Cerebellum (tissue), 4 donors: ENCODE measurements at places on chromosomes 2 and 18. TPM values are rescaled to one million over a fixed set of nuclear protein-coding genes. Genes with fewer than 3 reads are reported as not detected.

The RSAD2 gene
- total RNA-seq = 1.5 TPM

The MATN3 gene
- total RNA-seq = 3.1 TPM

The TUBB8B gene
- total RNA-seq = not detected

The CHST10 gene
- 26.9 TPM for total RNA-seq

The ITPRID2 gene
- total RNA-seq = 62.5 TPM

The CDH2 gene
- 134 TPM for total RNA-seq

The LRRTM4 gene
- total RNA-seq = 66.0 TPM

The MOB1A gene
- 53.1 TPM for total RNA-seq

The FSIP2 gene
- total RNA-seq = 3.3 TPM

The HOXD11 gene
- not detected for total RNA-seq

The OR6B2 gene
- total RNA-seq = not detected

The SDC1 gene
- 26.0 TPM for total RNA-seq

The SCYGR4 gene
- not detected for total RNA-seq

The PID1 gene
- total RNA-seq = 25.0 TPM

The UGT1A5 gene
- total RNA-seq = not detected

The OSR1 gene
- 8.7 TPM for total RNA-seq

The CACNB4 gene
- 75.6 TPM for total RNA-seq

The TCF23 gene
- total RNA-seq = not detected

The REG1B gene
- not detected for total RNA-seq

The ERICH2 gene
- total RNA-seq = not detected

The PLEK gene
- 2.7 TPM for total RNA-seq

The DLGAP1 gene
- 78.1 TPM for total RNA-seq

The MC5R gene
- 3.4 TPM for total RNA-seq

The GAREM2 gene
- 11.0 TPM for total RNA-seq

The CIDEA gene
- not detected for total RNA-seq

The RGPD3 gene
- total RNA-seq = 0.82 TPM

The ANKRD62 gene
- 0.18 TPM for total RNA-seq

The COL3A1 gene
- 303 TPM for total RNA-seq

The TTN gene
- total RNA-seq = 4.3 TPM

The SCN7A gene
- 4.9 TPM for total RNA-seq

The DNAH6 gene
- total RNA-seq = 9.5 TPM

The RTTN gene
- total RNA-seq = 62.1 TPM

The CELF4 gene
- total RNA-seq = 62.9 TPM

The ABCG5 gene
- not detected for total RNA-seq
